ENCODE measurements at places on chromosomes 5 and 9.

GRCh38 chr5:22549876-22550671, 303.1 kb downstream of the CDH12 start:
- DNase-seq, result no peak

DNA sequence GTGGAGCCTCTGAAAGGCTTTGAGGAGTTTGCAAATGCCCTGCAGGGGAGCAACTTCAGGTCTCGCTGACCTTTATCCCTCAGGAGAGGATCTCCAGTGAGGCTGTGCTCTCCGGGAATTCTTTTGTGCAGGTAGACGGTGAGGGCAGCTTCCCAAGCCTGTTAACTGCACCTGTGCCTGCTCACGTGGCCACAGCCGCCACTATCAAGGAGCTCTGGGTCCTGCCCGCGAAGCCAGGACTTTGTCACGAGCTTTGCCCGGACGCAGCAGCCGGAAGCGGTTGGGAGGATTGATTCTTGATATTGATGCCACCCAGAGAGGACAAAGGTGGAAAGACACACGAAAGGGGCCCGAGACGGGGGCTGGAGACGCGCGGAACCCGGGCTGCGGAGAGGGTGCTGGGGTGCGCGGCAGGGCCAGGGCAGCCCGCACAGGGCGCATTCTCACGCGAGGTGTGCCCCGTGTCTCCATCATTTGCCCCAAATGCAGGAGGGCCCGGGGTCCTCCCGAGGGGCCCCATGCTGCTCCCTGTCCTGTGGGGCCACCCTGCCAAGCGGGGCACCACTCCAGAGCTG, 18.2 kb downstream of the SLC9A3 start:
- DNase-seq, result no peak

DNA sequence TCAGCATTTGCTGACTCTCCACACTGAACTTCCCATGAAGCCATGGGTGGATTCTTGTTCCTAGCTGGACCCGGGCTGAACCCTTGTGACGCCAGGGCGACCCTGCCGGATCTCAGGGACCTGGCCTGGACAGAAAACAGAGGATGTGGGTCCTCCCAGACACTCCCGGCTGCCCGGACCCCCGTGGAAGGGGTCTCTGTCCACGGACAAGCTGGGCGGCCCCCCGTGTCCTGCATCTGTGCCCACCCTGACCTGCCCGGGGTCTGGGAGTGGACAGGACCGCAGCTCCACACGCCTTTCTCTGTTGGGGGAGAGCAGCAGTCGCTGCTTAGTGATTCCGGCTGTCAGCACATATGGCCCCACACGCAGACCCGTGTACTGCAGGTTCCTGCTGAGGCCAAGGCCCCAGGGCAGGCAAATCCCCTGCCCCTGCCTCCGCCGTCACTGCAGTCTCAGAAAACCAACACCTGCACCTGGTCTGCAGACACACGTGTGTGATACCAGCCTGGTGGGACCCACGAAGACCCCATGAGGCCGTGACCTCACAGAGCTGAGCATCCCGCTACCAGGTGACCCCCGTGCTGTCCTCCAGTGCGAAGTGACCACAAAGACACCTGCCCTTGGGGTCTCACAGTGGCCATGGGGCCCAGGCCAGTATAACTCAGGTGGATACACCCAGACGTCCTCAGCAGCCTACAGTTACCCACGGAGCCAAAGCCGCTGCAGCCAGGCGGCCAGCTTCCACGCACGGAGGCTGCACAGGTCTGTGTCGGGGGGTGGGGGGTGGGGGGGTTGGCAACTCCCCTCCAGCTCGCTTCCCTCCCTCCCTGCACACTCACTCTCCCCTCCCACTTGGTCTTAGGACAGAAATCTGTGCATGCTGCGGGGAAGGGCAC, 50.6 kb downstream of the NKD2 start:
- DNase-seq, result no peak

- no peak for DNase-seq
Measured at GRCh38 chr9:117882171-117882570, 178.0 kb downstream of the TLR4 start.

DNA sequence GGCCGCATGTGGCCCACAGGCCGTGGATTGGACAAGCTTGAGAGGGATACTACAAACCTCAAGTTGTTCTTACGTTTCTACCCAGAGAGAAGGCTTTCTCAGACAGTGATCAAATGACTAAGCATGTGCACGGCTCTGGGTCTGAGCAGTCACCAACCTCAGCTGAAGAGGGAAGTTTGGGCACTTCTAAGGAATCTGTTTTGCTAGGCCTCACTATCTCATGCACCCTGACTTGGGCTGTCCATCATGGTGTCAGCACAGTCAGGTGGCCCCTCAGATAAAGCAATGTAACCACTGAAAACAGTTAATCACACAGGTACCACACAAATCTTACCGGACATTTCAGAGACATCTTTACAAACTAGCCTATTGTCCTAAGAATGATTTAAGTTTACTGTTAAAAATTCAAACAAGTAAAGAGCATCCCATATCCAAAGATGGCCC, 24.6 kb downstream of the CSF2 start:
- DNase-seq, result no peak

DNA sequence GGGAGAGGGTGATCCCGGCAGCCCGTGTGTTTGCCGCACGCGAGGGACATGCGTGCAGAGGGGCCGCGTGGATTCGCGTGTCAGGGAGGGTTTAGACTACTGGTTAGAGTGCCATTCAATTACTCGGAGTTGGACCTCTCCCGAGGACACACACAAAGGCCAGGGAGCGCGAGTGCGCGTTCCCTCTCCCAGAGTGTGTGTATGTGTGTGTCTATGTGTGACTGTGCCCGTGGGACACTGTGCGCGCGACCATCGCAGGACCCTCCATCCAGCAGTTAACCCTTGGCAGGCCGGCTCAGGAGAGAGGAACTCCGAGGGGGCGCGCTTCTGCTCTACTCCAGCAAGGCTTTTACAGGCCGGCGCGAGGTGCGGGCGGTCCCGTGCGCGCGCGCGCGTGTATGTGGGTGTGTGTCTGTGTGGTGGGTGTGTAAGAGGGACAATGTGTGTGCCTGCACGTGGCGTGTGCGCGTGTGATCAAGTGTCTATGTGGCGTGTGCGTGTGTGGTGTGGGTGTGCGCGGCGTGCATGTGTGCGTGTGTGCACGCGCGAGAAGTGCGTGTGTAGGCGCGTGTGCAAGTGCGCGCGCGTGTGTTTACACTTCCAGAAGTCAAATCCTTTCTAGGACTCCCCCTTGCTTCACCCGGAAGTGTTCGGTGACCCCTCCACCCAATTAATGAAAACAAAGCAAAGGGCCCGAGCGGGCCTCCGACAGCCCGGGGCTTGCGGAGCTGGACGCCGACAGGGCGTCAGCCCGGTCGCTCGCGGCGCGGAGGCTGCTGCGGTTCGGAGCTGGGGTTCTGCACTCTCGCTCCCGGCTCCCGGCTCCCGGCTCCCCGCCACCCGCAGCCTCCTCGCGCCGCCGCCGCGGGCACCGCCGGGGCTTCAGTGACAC, 75.3 kb upstream of the TBCA start:
- DNase-seq, result no peak

DNA sequence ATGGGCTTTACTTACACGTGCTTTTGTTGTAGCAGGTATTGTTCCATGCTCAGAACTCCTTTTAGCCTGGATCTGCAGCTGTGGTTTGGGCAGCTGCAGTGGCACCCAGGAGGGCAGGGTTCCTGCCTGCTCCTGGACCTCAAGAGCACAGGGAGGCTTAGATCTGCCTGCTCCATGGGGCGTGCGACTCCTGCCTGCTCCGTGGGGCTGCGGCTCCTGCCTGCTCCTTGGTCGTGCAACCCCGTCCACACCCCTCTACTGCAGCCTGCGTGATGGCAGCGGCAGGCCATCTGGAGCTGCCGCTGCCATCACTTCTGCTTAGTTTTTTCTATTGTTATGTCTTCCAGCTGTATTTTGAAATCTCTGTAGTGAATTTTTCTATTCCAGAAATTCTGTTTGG, 11.7 kb upstream of the UGT3A2 start:
- no peak for DNase-seq

DNA sequence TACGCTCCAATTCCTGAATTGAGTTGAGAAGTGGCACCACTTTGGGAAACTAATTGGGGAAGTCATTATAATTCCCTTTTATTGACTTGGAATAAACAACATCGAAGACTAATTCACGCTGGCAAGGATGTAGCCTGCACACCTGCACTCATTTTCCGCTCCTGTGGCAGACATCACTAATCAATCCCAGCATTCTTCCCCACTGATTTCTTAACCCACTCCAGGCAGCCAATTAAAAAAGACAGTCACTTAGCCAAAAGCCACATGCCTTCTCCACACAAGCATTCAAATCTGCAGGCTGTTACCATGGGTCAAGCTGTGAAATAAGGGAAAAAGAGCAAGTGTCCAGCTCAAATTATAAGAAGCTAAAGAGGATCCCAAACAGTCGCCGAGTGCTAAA, 68.2 kb upstream of the HRH2 start:
- DNase-seq, result no peak

- no peak for DNase-seq
Measured at GRCh38 chr5:82985763-82986162, 91.4 kb downstream of the TMEM167A start.

DNA sequence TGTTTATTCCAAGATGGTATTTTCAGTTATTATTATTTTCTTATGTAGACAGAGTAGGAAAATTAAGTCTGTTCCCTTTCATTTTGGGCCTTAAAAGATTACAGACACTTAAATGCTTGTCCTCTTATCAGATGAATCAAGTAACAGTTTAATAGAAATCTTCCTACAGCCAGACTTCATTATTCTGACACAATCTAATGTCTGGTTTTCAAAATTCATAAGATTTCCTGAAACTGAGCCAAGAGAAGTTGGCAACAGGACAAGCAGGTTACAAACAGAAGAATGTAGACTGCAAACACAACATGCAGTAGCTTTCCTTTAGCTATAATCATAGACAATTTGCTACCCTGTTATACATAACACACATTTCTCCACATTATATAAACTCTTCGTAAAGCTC, 130.5 kb downstream of the FBXL17 start:
- DNase-seq, result peak; percentile 8

DNA sequence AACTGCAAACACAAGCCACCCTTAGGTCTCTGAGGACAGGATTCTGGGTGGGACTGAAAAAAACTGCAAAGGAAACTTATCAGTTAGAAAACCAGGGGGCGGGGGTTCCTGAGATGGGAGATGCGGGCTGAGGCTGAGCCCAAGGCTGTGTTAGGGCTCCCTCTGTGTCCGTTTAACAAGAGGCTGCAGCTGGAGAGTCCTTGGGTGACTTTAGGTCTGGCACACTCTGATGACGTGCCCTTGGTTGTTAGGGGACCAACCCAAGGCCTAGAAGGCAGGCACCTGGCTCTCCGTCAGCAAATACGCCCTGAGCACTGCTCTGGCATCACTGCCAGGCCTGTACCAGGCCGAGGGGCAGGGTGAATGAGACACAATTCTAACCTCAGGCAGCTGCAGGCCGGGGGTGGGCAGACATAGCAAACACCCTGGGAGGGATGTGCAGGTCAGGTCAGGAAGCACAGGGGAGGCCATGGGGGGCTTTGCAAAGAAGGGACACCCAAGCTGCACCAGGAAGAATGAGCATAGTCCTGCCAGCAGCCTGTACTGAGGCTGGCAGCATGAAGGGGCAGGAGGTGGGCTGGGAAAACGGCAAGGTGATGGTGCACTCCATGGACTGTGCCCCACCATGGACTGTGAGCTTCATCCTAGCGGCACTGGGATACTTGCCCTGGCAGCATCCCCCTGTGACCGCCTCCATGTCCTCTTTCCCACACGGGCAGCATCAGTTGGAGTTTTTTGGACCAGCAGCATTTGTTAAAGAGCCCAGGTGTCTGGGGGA, 137.9 kb downstream of the GABBR2 start:
- DNase-seq, result no peak

DNA sequence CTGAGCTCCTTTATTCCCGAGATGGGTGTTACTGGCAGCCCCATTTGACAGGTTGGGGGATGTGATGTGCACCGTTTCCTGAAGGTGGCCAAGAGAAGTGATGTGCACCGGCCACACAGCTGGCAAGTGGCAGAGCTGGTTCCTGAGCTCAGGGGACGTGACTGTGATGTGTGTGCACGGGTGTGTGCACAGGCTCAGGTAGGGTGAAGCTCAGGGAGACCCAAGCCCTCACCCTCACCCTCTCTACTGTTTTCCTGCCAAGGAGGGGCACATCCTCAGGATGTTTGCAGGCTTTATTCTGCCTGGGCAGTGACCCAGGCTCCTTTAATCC, 56.6 kb downstream of the WWC1 start:
- DNase-seq, result no peak

DNA sequence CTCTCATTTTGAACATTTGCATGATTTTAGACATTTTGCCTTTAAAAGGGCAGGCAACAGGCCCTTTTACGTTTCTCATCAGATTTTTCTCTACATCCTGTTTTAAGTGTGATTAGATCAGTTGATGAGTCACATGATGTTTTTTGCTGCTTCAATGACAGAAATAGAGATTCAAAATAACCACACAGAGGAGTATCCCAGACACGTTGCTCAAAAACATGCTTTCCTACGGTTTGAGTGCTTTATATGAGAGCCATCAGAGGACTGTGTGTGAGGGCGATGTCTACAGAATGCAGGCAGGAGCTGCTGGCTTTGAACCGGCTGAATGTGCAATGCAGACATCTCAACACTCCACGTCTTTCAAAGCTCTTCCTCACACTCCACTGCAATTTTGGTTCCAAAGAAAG, 42.1 kb downstream of the OTULIN start:
- DNase-seq, result peak; percentile 62

- no peak for DNase-seq
Measured at GRCh38 chr5:6436715-6437331, 11.8 kb upstream of the UBE2QL1 start.

DNA sequence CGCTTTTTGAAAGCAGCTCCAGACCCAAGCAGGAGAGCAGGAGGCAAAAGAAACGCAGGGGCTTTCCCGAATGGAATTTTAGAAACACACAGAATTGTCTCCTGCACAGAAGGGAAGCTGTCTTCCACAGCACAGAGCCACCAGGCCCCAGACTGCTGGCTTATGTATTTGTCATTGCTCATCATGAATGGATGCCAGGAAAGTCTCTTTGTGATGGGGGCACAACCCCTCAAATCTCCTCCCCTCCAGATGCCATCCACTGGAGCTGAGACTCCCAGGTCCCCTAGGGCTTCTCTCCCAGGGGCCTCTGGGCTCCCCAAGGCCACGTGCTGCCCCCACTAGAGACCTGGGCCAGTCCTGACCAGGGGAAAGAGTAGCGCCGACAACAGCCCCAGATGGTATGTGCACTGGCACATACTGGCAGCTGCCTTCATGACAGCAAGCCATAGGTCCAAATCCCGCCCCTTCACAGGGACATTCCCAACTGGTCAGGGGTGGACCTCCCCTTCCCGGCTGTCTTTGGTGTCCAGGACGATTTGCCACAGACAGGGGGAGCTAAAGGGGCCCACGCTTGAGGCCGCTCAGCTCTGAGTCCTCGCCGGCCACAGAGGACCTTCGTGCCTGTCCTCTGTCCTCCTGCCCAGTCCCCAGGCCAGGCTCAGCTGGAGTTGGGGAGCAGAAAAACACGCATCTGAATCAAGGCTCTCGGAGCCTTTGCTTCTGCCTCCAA, 127.8 kb downstream of the KCNIP1 start:
- no peak for DNase-seq

DNA sequence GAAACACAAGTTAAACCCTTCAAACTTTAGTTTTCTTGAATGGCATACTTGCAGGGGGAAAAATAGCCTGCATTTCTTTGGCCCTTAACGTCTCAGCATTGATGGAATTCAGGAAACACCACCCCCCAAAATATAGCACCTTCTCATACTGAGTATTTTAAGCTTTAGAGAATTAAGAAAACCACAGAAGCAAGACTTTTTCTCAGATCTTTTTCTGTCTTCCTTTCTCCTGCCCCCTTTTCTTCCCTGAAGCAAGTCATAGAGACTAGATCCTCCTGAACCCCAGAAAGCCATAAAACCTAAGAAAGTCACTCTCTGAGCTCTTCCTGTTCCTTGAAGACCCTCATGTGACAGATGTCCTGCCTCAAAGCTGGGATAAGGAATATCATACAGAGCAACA, 1069.9 kb downstream of the EFNA5 start:
- no peak for DNase-seq

GRCh38 chr9:137326445-137327065, 24.5 kb upstream of the NRARP start:
- DNase-seq, result no peak
